ENCODE measurements at places on chromosomes 3 and 15. TPM values are rescaled to one million over a fixed set of nuclear protein-coding genes. Genes with fewer than 3 reads are reported as not detected.

CIAO2A gene
- total RNA-seq: 139 TPM

SPG21 gene
- total RNA-seq: 93.8 TPM

ZMYND10 gene
- total RNA-seq: 10.8 TPM

BFSP2 gene
- total RNA-seq: not detected

ALDH1L1 gene
- total RNA-seq: 5.9 TPM

SEMA3F gene
- total RNA-seq: 36.1 TPM

GOLGA6L7 gene
- not detected for total RNA-seq

SAXO2 gene
- total RNA-seq: not detected
